Tongue (tissue), 3 donors: ENCODE measurements at places on chromosomes 7 and 10. TPM values are rescaled to one million over a fixed set of nuclear protein-coding genes. Genes with fewer than 3 reads are reported as not detected.

ANKRD1 gene
- 123 TPM for total RNA-seq

ENO4 gene
- 0.31 TPM for total RNA-seq

RADIL gene
- 7.3 TPM for total RNA-seq

CAMK1D gene
- 10.9 TPM for total RNA-seq

PON1 gene
- not detected for total RNA-seq

FAM237B gene
- not detected for total RNA-seq

FAM25G gene
- not detected for total RNA-seq

UCMA gene
- total RNA-seq, result not detected

CLDN15 gene
- total RNA-seq, result 5.0 TPM

C10orf90 gene
- 3.8 TPM for total RNA-seq

BTBD16 gene
- 0.41 TPM for total RNA-seq

XPNPEP1 gene
- total RNA-seq, result 68.7 TPM

DNAJC30 gene
- total RNA-seq, result 1.7 TPM

PAPSS2 gene
- total RNA-seq, result 19.8 TPM

MRLN gene
- total RNA-seq, result 120 TPM

CWF19L1 gene
- total RNA-seq, result 29.4 TPM

PCLO gene
- 2.7 TPM for total RNA-seq

GATA3 gene
- not detected for total RNA-seq

C7orf57 gene
- not detected for total RNA-seq

CPEB3 gene
- total RNA-seq, result 7.2 TPM

CPED1 gene
- 32.3 TPM for total RNA-seq

PRLHR gene
- not detected for total RNA-seq

CTAGE6 gene
- 0.72 TPM for total RNA-seq

SUN3 gene
- total RNA-seq, result not detected

MLXIPL gene
- total RNA-seq, result 3.4 TPM

CTTNBP2 gene
- total RNA-seq, result 13.1 TPM

COA1 gene
- total RNA-seq, result 53.2 TPM

ELN gene
- 208 TPM for total RNA-seq

LIPM gene
- total RNA-seq, result not detected

TMEM176B gene
- 27.5 TPM for total RNA-seq

RAMP3 gene
- total RNA-seq, result 8.8 TPM

CRPPA gene
- total RNA-seq, result 6.9 TPM

PDE6C gene
- total RNA-seq, result not detected

PKD2L1 gene
- total RNA-seq, result not detected

ATOH7 gene
- total RNA-seq, result 0.82 TPM

NUTM2E gene
- 0.41 TPM for total RNA-seq

PIP gene
- 11.3 TPM for total RNA-seq

LIPA gene
- 32.7 TPM for total RNA-seq

TMEM130 gene
- 3.5 TPM for total RNA-seq

ACHE gene
- total RNA-seq, result 112 TPM

ARMC3 gene
- 0.51 TPM for total RNA-seq

RTKN2 gene
- total RNA-seq, result 8.1 TPM

CYTH3 gene
- 46.0 TPM for total RNA-seq

PNLIPRP1 gene
- total RNA-seq, result 0.31 TPM

CELF2 gene
- 57.5 TPM for total RNA-seq

ANXA8 gene
- total RNA-seq, result 9.3 TPM

MMD2 gene
- total RNA-seq, result not detected

AQP1 gene
- total RNA-seq, result 107 TPM

NRAP gene
- total RNA-seq, result 304 TPM
